AG08395 (cell line): ENCODE measurements at places on chromosomes 7 and 10.

DNA sequence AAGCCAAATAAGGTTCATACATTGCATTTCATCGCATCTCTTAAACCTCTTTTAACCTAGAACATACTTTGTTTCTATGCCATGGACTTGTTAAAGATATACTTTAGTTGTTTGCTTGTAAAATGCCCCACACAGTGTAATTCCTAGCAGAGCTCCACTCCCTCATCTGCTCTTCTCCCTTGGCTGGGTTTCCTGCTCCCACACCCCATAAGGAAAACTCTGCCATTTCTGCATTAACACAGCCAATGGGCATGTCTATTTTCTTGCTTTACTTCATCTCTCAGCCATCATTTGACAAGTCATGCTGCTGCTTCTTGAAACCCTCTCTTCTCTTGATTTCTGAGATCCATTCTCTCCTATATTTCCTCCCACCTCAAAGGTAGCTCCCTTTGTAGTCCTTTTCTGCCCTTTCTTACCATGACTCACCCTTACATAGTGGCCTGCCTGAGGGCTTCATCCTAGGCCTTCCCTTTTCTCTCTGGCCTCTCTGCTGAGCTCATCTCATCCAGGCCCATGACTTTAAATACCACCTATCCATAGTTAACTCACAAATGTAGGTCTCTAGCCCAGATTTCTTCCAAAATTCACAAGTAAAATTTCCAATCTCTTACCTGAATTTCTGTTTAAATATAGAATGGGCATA is 471.4 kb downstream of the ADRA2A start:
- DNase-seq = no peak

DNA sequence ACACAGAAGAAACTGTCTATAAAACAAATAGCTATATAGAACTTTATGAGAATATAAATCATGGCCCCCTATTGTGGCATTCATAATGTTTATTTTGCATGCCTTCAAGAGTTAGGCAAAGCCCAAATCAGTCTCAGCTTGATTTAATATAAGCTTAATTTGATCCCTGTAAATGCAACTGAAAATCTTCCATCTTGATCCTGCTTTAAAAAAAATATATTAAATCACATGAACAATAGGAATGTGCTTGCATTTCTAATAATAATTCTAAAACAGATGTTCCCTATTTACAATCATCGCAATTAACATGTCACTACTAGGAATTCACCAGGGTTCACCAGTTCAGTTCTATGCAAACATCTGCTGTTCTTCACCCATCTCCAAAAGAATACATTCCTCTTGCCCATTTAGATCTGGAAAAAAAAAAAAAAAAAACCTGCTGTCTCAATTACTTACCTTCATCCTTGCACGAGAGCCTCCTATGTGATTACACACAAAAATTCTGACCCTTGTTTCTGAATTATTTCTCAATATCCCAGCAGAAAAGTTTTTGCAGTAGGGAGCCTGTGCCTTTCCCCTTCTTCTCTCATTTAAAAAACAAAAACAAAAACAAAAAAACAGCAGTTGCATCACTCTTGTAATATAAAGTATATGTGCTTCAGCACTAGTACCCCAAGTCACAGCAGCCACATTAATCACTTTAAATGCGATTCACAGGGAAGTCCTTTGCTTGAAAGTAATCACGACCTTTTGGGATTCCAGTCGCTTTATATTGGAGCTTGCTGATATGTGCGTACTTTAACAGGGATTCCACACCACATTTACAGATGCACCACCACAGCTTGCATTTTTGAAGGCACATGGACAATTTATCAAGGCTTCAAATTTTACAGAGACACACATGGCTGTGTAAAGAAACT is 194.8 kb upstream of the KMT2E start:
- DNase-seq = no peak

DNA sequence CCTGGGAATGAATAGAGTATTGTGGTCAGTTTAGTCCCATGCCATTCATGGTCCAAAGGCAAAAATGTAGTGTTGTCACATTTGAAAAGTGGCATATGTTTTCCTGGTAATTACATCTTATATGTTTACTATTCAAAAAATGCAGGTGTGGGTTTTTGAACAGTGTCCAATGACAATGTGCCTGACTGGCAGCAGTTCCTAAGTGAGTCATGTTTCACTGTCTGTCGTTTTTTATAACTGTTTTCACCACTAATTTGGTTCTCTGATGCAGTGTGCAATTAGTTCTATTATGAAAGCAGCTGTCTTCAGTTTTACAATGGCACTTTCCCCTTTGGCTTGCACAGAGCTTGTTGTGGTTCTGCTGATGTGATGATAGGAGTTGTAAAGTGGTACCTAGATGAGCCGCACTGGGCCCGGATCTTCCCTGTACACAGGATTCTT is 162.3 kb downstream of the SEM1 start:
- DNase-seq = no peak

DNA sequence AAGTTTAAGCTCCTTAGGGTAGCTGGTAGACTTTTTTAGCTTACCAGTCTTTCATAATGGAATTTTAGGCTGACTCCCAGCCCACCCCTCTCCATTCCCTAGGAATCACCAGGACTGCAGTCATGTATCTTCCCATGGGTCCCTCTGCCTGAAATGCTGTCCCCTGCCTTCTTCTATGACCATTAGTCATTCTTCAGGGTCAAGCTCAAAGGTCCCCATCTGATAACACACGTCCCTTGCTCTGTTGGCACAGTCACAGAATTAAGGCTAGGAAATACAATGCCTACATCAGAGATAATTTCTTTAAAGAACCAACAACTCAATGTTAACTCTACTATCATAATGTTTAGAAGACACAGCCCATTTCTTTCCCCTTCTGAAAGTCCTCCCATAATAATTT is 140.6 kb downstream of the RAPGEF5 start:
- DNase-seq = no peak

GRCh38 chr10:80200687-80201086 is 4.7 kb downstream of the ANXA11 start:
- DNase-seq = no peak
